A549 (cell line): ENCODE measurements at places on chromosomes 11 and 22.

- no peak for DNase-seq
Observed at GRCh38 chr11:120134106-120134930, 3.6 kb downstream of the TRIM29 start.

- DNase-seq, result no peak
Observed at GRCh38 chr22:43637275-43638260, 174.5 kb downstream of the EFCAB6 start.

- DNase-seq, result no peak
Observed at GRCh38 chr11:125078516-125079140, 15.5 kb downstream of the SLC37A2 start.

- DNase-seq, result no peak
Observed at GRCh38 chr11:69521457-69521856, 40.0 kb downstream of the LINC01488 start.

DNA sequence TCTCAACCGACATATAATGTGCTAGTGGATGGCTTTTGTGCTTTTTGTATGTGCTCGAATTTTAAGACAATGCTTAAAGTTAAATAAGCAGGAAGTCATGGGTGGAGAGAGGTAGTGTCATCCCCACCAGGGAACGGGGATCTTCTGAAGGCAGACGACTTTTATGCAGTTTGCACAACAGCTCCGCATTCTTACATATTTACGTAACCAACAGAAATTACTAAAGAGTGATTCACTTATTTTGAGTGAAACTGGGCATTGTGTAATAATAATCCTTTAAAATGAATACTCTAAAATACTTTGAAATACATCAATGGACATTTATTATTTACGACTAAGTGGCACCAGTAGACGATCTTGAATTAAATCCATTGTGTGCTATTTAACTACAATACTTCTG is 305.1 kb downstream of the CNTN5 start:
- DNase-seq, result peak; percentile 2

GRCh38 chr11:133476570-133477250 is 55.6 kb downstream of the OPCML start:
- no peak for DNase-seq

GRCh38 chr11:23856654-23857053 is 640.2 kb upstream of the LUZP2 start:
- DNase-seq, result no peak

DNA sequence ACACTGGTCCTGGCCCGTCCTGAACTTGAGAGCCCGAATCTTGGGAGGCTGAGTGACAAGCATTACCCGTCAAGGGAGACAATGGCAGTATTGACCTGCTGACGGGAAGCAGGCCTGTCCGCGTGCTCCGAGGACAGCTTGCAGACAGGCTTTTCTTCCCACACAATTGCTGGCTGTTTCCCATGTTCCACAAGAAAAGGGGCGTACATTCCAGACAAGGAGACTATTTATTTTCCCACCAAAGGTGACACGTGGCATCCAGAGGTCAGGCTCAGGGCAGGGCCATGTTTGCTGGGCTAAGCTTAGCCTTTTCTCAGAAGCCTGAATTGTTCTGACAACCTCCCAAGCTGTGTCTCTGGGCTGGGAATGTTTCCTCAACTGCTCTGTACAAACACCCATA is 86.9 kb upstream of the SPON1 start:
- DNase-seq, result no peak

DNA sequence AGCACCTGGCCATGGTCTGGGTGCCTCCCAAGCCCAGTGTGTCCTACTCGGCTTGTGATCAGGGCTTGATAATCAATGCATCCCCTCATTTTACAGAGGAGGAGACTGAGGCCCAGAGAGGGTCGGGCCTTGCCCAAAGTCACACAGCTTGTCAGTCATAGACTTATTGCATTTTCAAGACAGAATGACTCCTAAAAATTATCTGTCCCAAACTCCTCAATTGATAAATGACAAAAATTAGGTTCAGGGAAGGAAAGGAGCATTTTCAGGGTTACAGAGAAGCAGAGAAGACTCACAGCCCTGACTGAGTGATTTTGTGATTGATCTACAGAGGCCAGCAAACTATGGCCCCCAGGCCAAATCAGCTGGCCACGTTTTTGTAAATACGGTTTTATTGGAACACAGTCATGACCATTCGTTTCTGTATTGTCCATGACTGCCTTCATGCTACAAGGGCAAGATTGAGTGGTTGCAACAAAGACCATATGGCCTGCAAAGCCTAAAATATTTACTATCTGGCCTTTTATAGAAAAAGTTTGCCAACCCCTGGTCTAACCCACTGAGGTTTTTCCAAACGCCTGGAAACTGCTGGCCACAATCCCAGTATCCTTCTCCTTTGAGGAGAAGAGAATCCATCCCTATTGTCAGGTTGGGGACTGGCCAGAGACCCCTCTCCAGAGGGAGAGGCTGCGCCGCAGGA is 35.1 kb upstream of the NAV2 start:
- DNase-seq, result no peak

- DNase-seq, result no peak
Observed at GRCh38 chr22:36865346-36865745, 4.5 kb downstream of the NCF4 start.

GRCh38 chr11:113647108-113647507 is 59.0 kb downstream of the TMPRSS5 start:
- DNase-seq, result no peak

- no peak for DNase-seq
Observed at GRCh38 chr11:69361048-69361447, 67.1 kb downstream of the MYEOV start.

- no peak for DNase-seq
Observed at GRCh38 chr22:46735747-46736608, 2.1 kb downstream of the CERK start.

- DNase-seq, result no peak
Observed at GRCh38 chr11:11935536-11935935, 72.9 kb downstream of the DKK3 start.

DNA sequence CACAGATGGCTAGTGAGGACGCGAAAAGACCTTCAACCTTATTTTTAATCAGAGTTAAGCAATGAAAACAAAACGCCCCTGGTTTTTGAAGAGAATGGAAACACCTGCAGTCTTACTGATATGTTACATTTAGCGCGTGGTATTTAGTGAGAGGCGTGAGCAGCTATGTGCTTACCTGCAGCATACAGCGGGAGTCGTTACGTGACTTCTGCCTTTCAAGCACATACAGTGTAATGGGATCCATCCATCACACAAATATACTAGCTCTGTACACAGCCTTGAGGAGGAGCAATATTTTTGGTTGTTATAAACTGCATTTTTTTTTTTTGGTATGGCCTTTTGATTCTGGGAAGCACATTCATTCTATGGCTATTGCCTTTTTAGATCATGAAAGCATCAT is 5.5 kb downstream of the KRTAP5-2 start:
- DNase-seq, result no peak

- no peak for DNase-seq
Observed at GRCh38 chr11:80451105-80451504, 1010.3 kb upstream of the TENM4 start.

DNA sequence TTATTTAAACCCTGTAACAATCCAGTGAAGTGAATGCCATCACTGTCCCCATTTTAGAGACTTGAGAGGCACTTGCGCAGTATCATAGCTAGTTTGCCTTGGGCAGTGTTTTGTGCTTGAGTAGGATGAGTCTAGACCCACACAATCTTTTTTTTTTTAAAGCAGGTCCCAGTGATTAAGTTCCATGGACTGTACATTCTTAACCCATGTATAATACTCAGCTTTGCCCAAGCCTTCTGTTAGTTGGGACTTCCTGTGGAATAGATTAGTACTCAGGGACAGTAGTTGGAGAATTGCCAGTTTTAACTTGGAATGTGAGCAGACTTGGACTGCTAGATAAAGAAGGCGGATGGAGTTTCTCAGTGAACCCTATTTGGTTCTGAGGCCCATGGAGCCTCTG is 108.6 kb upstream of the RASSF10 start:
- DNase-seq, result peak; percentile 37

- DNase-seq, result no peak
Observed at GRCh38 chr22:25672289-25673084, 69.5 kb upstream of the MYO18B start.

DNA sequence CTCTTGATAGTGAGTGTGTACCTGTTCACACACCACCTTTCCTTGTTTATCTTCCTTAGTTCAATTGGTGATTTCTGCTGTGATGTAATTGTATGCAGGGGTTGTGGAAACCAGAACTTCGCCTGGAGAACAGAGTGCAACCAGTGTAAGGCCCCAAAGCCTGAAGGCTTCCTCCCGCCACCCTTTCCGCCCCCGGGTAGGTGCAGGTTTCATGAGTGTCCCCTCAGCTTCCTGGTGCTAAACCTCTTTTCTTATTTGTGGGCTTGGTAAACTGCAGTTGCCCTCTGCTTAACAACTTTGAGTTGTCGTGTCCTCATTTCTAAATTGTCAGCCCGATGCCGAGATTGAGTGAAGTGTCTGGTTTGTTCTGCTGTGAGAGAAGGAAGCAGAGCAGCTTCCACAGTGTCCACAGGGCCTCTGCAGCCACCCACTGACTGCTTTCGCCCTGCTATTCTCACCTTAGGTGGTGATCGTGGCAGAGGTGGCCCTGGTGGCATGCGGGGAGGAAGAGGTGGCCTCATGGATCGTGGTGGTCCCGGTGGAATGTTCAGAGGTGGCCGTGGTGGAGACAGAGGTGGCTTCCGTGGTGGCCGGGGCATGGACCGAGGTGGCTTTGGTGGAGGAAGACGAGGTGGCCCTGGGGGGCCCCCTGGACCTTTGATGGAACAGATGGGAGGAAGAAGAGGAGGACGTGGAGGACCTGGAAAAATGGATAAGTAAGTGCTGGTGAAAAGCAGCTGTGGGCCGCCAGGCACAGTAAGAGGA is 7.1 kb upstream of the GAS2L1 start:
- no peak for DNase-seq

DNA sequence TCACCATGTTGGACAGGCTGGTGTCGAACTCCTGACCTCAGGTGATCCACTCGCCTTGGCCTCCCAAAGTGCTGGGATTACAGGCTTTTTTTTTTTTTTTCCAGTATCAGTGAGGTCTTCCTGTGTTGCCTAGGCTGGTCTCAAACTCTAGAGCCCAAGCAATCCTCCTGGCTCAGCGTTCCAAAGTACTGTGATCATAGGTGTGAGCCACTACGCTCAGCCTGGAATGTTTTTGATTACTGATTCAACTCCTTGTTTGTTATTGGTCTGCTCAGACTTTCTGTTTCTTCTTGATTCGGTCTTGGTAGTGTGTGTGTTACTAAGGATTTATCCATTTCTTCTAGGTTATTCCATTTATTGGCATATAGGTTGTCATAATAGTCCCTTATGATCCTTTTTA is 31.3 kb downstream of the NAGA start:
- no peak for DNase-seq

- DNase-seq, result peak; percentile 50
Observed at GRCh38 chr11:62242021-62242420, at the start of gene SCGB1D2. TSS of gene SCGB1D2 (plus strand) at chr11:62242239. CDS start at chr11:62242308, 69 bp downstream.

- DNase-seq, result no peak
Observed at GRCh38 chr22:25409240-25409639, 155.2 kb upstream of the GRK3 start.

DNA sequence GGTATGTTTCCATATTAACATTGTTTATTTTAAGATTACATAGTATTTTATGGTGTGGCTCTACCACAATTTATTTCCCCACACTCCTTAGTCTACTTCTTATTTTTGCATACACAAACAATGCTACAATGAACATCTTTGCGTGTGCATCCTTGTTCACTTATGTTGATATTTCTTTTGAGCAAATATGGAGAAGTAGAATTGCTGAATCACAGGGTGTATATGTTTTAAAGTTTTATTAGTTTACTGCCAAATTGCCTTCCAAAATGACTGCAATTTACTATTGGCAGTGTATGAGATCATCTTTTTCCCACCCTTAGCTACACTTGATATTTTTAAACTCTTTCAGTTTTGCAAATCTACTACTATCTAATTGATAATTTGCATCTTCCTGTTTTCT is 38.7 kb upstream of the FAR1 start:
- no peak for DNase-seq

DNA sequence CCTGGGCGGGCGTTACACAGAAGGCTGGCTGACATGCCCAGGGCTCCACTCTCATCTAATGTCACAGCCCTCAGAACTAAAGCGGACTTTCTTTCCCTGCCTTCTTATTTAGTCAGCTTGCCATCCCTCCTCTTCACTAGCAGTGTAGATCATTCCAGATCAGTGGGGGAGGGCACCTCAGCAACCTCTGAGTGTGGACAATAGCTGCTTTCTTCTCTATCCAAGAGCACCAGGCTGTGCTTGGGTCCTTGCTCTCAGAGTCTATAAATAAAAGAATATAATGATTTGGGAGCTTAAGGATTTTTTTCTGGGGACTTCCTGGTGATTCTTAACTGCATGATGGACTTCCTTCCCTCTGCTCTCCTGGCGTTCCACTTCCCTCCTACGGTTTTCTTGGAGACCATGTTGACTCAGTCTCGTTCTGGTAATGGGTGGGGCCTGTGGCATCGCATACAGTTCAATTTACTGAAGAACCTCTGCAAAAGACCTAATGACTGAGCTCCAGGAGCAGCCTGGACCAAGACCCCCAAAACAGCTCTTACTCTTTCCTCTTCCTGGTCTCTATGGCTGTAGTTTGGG is 2.9 kb upstream of the HMBS start:
- no peak for DNase-seq

DNA sequence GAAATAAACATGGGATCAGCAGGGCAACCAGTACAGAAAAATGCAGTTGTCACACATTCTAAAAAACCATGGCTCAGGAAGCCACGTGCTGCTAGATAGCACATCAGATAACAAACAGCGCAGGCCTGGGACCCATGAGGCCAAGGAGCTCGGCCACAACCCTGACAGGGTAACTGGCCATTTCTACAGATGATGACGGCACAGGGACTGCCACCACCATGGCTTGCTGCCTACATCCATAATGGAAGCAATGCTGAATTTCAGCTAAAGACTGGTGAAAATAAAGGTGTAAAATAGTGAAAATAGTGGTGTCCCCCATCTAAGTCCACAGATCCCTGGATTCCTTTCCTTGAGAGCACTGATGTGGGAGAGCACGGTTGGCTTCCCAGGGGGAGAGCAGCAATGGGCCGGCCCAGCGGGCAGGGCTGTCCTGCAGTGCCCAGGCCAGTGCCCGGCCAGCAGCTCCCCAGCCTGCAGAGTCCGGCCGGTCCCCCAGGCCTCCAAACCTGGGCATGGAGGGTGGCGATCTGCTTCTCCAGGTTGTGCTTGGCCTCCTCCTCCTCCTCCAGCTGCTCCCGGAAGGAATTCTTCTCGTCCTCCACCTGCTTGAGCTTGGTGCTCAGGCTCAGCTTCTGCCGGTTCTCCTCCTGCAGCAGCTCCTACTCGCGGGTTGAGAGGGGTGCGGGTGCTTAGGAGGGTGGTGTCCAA is 40.0 kb downstream of the APOL1 start:
- no peak for DNase-seq

DNA sequence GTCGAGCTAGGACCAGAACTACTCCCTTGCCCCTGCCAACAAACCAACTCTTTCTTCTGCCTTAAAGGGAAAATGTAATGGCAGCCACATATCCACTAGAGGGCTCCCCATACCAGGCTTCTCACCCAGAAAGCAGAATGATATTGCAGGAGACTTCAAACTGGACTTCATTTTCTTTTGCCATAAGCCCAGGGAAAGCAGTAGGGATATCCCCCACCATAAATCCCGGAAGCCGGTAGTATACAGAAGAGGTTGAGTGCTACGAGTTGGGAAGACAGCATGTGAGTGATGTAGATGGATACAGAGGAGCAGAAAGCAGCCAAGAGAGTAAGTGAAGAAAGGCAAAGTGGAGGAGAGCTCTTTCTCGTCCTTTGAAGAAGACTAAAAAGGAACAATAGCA is 12.1 kb downstream of the PLAAT5 start:
- peak; percentile 85 for DNase-seq
